Frontal cortex (tissue), 4 donors: ENCODE measurements at places on chromosomes 11 and 22. TPM values are rescaled to one million over a fixed set of nuclear protein-coding genes. Genes with fewer than 3 reads are reported as not detected.

- no peak for DNase-seq
Measured at GRCh38 chr11:62398011-62398994, 20.5 kb upstream of the SCGB1A1 start.

GRCh38 chr11:76690736-76691135, 20.2 kb upstream of the LRRC32 start:
- DNase-seq: no peak

GRCh38 chr11:116412118-116412889, 360.5 kb downstream of the BUD13 start:
- DNase-seq: no peak

- DNase-seq: no peak
Measured at GRCh38 chr11:93073508-93074280, 104.2 kb downstream of the MTNR1B start.

GRCh38 chr11:120715239-120715638, 203.7 kb downstream of the GRIK4 start:
- DNase-seq: no peak

GRCh38 chr11:64132191-64132771, 33.6 kb downstream of the MACROD1 start:
- DNase-seq: no peak

DNA sequence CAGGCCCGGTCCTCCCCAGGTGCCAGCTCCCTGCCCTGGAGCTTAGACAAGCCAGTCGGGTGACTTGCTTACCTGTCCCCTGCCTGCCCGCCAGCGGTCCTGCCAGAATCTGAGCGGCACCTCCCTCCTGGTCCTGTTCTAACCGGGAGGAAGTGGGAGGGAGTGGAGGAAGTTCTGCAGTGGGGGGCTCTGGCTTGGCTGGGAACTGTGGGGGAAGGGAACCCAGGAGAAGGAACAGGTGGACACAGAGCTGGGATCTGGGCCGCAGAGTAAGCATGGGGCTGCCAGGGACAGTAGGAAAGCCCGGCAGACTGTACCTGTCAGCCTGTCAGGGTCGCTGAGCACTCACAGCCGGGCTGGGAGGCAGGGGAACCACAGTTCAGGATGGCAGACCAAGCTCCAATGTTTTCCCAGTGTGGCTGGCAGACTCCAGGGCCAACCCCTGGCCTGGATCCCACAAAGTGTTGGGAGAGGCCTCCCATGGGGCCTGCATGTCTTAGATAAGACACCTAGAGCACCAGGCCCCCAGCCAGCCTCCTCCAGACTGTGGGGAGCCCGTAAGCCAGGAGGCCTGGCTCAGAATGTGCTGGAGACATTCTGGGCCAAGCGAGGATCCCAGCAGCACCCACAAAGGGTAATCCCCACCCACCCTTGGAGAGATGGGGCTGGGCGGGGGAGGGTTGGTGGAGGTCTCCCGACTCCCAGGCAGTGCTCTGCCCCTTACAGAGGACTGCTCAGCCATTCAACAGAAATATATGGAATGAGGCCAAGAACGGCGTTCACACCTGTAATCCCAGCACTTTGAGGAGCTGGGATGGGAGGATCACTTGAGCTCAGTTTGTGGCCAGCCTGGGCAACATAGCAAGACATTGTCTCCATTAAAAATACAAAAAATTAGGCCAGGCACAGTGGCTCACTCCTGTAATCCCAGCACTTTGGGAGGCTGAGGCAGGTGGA, 2.3 kb downstream of the CYB5R3 start:
- peak; percentile 33 for DNase-seq

DNA sequence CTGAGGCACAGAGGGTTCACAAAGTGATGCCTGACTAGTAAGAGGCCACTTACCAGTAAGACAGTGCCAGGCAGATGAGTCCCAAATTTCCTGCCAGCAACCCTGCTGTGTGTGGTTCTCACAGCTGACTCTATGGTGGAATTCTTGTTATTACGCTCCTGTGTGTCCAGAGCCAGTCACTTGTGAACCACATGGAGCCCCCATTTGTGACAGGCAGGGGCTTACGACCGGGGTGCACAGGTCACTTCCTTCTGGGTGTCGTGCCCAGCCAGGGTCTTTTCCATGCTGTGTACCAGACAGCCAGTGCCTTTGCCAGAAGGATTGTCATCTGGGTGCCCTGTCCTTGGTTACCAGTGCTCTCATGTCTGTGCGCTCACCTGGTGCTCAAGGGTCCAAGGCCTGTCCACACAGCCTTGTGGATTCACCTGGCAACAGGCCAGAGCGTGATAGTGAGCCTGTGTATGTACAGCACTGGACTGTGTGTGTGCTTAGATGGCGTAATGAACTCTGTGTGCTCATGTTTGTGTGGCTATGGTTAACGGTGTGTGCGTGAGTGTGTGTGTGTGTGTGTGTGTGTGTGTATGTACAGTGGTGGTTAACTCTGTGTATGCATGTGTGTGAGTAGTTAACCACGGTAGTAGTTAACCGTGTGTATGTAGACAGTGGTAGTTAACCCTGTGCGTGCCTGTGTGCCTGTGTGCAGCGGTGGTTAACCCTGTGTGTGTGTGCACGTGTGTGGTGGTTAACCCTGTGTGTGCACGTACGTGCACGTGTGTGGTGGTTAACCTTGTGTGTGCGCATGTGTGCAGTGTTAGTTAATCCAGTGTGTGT, 18.6 kb downstream of the GRAMD4 start:
- no peak for DNase-seq

DNA sequence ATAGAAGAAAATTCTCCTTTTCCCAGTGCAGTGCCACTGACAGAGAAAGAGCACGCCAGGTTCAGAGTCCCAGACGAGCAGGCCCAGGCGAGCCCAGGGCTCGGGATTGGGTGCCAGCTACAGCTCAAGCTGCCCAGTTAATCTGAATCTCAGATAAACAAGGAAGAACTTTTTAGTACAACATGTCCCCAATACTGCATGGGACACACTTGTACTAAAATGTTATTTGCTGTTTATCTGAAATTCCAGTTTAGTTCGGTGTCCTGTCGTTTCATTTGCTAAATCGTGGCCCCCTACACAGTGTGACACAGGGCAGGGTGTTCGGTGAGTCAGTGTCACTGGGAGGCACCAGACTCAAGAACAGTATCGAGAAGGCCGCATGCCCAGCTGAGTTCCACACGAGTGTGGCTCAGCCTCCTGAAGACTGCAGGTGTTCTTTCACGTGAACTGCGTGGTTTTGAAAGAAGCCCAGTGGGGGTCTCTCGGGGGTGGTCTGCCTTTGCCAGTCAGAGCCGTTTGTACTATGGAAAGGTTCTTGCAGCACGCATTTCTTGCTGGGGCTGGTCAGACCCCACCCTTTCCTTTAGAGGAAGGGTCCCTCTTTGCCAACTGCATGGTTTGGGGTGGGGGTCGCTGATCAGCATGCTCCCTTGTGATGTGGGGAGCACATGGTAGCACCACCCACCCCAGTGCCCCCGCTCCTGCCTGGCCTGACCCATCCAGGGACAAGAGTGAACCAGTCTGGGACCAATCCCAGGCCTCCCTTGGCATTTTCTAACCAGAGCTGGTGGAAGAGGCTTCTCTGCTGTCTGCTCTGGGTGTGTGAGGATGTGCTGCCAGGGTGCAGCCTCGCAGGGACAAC, 115.6 kb upstream of the B3GAT1 start:
- no peak for DNase-seq

DNA sequence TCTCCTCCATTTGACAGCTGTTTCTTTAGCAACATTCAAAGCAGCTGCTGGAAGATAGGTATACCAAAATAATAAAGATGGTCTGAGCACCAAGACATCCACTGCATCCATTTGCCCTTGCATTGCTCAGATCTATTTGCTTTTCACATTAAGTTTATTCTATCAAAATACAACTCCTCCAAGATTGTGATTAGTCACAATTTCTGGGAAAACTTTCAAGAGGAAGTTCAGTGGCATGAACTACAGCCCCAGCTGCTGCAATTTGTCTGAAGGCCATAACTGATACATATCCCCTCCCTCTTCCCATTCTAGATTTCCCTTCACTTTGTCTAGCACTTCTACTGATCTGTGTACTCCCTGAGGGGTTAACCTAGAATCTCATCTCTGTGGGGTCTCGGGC, 117.5 kb upstream of the CEP126 start:
- DNase-seq: no peak

GRCh38 chr11:69358398-69359020, 64.6 kb downstream of the MYEOV start:
- no peak for DNase-seq

- no peak for DNase-seq
Measured at GRCh38 chr11:34928960-34929680, 12.7 kb downstream of the PDHX start.

DNA sequence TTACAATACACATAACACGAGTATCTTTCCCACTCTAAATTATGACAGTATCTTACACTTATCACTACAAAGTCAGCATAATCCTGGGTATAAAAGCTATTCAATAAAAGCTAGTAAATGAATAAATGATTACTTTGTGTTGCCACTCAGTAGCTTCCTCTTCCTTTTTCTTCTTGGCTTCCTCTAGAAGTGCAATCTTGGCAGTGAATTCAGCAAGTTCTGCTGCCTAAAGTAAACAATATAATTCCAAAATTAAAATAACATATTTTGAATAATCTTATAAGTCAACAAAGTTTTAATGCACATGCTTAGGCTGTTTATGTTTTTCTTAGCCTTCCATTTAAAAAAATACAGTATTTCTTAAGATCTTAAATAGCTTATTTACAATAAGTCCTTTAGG, 60.4 kb downstream of the RDX start:
- DNase-seq: no peak

GRCh38 chr22:48156603-48157355, 1394.3 kb downstream of the TBC1D22A start:
- no peak for DNase-seq

GRCh38 chr22:26949193-26949592, 291.8 kb downstream of the MIAT start:
- no peak for DNase-seq

DNA sequence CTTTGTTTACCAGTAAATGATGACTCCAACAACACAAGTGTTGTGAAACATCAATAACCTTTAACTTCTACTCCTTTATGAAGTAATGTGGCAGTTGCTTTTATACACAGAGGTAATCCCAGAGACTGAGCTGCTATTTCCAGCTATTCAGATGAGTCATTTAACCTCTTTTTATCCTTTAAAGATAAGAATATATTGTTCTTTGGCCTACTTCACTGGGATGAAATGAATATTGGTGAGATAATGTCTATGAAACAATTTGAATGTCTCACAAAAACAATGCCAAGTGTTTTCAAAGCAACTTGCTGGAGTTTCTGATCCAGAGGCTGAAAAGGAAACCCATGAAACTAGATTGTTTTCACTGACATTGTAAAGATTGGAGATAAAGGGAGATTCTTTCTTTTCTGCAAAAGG, 564.4 kb upstream of the LUZP2 start:
- no peak for DNase-seq

DNA sequence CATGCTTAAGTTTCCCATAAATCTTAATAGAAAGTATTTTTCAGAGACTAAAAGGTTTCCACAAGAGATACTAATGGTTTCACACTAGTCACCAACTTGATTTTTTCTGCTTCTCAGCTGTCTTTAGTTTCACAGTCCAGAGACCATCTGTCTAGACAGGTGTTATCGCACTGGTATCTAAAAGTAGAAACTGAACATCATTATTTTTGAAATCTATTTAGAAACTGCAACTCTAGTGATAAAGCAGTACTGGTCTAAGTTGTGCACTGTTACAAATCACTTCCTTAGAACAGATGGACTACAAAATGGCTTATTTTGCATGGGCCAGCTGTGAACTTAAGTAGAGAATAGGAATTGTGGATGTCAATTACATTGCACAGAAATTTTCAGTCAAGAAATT, 78.0 kb downstream of the CNTN5 start:
- DNase-seq: no peak

DNA sequence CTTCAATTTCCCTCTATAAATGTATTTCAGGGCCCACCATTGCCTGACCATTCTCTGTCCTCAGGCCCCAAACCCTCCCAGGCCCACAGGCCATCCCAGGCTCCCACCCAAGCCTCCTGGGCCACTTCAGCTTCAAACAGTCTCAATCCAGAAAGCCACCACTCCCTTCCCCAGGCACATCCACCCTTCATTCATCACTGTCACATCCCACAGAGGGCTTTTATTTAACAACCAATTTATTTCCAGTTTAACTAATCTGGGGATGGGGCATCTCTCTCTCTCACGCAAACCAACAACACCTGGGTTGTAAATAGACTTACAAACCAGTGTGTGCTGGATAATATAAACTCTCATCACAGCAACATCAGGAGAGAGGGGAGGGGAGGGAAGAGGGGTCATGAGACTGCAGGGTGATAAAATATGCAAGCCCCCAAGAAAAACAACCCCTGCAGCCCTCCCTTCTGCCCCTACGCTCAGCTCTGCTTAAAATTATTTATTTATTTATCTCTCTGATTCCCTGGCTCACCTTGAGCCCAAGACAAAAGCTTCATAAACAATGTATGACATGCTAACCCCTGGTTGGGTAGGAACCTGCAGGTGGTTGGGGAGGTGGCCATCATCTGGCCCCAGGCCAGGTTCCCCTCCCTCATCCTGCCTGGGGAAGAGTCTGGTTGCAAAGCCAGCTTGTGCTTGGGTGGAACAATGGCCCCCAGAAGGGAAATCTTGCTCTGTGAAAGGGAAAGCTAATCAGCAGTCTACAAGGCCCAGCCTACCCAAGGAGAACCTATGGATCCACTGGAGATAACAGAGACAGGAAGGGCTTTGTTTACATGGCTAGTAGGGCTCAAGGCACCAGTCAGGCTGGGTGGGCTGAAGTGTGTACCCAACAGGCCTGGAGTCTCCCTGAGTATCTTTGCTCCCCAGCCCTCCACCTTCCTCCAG, 359.2 kb downstream of the BUD13 start:
- DNase-seq: no peak

DNA sequence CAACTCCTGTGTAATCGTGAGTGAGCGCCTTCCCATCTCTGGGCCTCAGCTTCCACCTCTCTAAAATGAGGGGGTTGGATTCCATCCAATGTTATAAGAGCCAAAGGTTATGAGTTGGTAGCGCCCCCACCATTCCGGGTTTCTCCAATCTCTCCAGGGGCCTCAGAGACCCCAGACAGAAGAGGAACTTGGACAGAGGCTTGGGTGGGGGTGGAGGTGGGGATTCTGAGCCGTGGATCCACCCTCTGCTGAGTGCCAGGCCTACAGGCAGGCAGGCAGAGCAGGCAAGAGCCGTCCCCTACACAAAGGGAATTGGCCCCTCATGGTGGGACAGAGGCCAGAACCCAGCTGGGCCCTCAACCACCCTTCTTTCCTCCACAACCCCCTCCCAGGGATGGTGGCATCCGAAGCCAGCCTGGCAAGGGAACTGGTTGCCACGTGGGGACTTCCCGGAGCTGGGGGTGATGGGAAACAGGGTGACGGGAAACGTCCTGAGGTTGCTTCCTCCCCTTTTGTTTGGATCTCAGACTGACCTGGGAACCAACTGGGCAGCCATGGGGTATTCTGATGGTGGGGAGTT, 31.8 kb downstream of the TXN2 start:
- no peak for DNase-seq

GRCh38 chr11:73291781-73292524, 16.1 kb upstream of the ARHGEF17 start:
- DNase-seq: no peak

Gene FZD4
- total RNA-seq: 19.6 TPM

Gene OR52N4
- not detected for total RNA-seq

Gene UBXN1
- total RNA-seq: 84.8 TPM
